ENCODE measurements at places on chromosomes 3 and 15.

DNA sequence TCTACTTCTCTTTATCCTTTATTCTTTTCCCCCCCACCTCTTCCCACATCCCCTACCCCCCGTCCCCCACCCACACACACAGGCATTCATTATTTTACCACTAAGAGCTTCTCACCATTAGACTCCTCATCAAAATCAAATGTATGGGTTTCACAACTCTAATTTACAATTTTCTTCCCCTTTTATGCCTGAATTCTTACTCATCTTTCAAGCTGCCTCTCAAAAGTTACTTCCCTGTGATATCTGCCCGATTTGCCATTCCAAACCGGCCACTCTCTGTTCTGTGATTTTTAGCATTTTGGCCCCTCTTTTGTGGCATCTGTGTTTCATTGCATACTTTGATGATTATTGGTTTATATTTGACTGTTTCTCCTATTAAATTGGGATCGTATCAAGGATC lies 42.2 kb downstream of the SLC9A9 start:
- no peak for DNase-seq

- no peak for DNase-seq
Observed at GRCh38 chr3:191376516-191377141, 46.3 kb upstream of the UTS2B start.

DNA sequence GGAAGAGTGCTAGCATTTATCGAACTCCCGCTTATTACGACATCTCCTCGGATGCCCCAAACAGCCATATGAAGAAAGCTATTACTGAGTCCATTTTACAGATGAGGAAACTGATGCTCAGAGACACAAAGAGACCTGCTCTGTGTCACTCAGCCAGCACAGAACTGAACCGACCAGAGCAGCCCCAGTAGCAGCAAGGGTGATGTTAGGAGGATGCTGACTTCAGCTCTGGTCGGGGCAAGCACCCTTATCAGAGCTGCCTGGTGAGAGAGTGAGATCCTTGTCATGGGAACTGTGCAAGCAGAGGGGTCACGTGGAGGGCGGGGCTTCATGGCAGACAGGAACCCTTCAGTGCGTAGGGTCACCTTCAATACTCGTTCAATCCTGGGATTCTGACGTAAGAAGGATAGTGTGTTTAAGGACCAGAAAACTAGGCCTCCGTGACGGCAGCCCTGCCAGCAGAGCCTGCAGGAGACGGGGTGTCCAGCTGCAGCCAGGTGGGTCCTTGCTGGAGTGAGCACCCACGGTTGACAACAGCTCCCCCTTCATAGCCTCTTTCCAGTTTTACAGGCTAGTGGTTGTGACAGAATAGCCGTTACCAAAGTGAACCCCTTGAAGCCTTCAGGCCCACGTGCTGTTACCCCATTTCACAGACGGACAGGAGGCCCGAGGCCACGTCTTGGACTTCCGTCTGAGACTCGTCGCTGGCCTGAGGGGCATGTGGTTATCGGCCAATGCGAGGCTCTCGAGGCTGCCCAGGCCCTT lies 12.0 kb upstream of the IQSEC1 start:
- DNase-seq = no peak

DNA sequence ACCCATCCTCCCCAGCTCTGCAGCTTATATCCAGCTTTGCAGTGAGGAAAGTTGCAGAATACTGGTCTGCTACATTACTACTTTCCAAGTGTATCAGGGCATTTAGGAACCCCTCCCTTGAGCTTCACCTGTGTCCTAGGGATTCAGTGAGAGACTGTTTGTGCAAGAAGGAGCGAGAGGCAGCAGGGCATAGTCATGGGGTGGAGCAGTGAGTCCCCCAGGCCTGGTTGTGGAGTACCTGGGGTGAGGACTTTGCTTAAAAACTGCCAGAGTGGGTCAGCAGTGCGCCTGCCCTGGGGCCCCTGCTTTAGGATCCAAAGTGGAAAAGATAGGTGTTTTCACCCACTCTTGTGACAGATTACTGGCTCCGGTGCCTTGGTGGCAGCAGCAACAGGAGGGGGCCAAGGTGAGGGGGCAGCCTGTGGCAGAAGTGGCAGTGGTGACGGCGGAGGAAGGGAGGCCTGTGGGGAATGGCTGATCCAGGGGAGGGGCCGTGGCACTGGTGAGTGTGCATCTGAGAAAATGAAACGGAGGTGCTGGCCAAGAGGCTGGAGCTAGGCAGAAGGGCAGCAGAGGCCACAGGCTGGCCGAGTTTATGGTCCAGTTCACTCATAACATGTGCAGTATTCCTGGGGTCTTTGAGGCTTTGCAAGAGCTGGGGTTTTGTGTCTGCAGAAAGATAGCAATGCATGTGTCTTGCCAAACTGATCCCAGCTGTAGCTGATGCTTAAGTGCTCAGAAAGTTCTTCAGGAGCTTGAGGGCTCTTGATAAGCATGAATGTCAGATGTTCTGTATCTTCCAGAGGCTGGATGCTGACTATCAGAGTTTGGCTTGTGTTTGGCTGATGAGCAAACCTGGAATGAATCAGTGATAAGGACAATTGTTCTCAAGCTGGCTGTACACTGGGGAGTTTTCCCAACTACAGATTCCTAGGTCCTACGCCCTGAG lies 43.4 kb downstream of the GOLGA6A start:
- DNase-seq = no peak

GRCh38 chr3:12780751-12781150 lies 15.7 kb upstream of the CAND2 start:
- DNase-seq = no peak

DNA sequence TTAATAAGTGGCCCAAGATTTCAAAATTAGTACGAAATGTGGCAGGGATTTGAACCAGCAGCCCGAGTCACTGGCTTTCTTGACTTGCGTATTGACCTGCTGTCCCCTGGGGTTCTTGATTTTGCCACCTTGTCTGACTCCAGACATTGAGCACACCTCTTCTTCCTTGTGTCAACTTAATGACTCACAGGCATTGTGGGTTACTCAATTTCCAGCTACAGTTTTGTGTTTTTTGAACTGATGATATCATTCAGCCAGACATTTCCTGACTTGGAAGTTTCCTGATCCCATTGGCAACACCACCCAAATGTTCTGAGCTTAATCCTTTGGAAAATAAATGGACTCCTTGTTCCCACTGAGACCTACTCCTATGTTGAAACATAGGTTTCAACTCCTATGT lies 64.2 kb downstream of the MOBP start:
- DNase-seq = no peak

Measured in hypothalamus (tissue), 51 donors.